GM23248 (cell line): ENCODE measurements at places on chromosomes 13 and 19. TPM values are rescaled to one million over a fixed set of nuclear protein-coding genes. Genes with fewer than 3 reads are reported as not detected.

DNA sequence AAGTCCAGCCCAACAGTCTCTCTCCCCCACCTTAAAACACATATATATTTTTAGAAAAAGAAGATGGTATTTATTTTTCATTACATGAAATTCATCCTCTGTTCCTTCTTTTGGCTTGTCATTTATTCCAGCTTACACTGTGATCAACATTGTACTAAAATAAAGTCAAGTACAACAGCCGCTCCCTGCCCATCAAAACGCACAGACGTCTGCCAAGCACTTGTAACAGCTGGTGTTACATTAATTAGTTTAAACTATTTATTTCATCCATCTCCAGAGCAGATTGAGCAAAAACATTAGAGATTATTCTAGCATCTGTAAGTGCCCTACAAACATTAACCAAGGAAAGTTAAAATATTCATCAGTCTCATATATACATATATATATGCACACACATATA, 350.5 kb downstream of the DACH1 start:
- DNase-seq, result no peak
- no peaks in the 10 kb centered on the region for H3K4me1 ChIP-seq
- H3K4me3 ChIP-seq, result no peak overlapping the region
- H3K27me3 ChIP-seq, result no peaks in the 10 kb centered on the region
- no peaks in the 10 kb centered on the region for H3K36me3 ChIP-seq
- H3K27ac ChIP-seq, result no peak overlapping the region

GRCh38 chr13:44769686-44770085, 193.6 kb upstream of the TSC22D1 start:
- peak overlapping the region; percentile 3; the same call in 1 of the 2 replicates for H3K27ac ChIP-seq
- H3K4me1 ChIP-seq, result peaks cover 11% of the 10 kb centered on the region
- H3K36me3 ChIP-seq, result no peaks in the 10 kb centered on the region
- H3K27me3 ChIP-seq, result no peaks in the 10 kb centered on the region
- H3K4me3 ChIP-seq, result no peak overlapping the region
- no peak for DNase-seq

GRCh38 chr13:39547108-39547507, 55.9 kb downstream of the LHFPL6 start:
- H3K36me3 ChIP-seq, result no peaks in the 10 kb centered on the region
- no peak overlapping the region for H3K4me3 ChIP-seq
- DNase-seq, result no peak

DNA sequence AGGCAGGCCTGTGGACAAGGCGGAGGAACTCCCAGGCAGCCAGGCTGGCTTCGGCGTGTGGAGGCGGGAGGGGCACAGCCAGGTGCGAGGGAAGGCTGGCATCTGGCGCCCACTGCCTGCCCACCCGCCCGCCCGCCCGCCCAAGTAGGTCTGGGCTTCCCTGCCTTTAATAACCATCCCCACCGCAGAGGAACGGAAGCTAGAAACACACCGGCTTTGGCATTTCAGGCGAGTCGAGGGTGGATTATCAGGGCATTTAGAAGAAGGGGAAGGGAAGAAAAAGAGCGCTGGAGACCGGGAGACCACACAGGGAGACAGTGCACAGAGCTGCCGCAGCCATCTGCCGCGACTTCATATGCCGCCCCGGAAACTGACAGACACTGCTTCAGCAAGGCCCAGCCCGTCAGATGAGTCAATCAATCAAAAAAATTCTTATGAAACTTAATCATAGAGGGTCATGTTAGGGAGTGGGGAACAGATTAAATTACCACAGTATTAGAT, 199.7 kb downstream of the TSHZ3 start:
- no peak overlapping the region for H3K27ac ChIP-seq
- peak; percentile 59 for DNase-seq
- peaks cover 21% of the 10 kb centered on the region for H3K4me1 ChIP-seq
- no peak overlapping the region for H3K4me3 ChIP-seq
- H3K36me3 ChIP-seq, result no peaks in the 10 kb centered on the region

GRCh38 chr19:571566-571974, 826 bp upstream of the BSG start:
- no peaks in the 10 kb centered on the region for H3K27me3 ChIP-seq
- H3K27ac ChIP-seq, result peak overlapping the region; percentile 75
- DNase-seq, result peak; percentile 61
- no peaks in the 10 kb centered on the region for H3K36me3 ChIP-seq

- H3K4me3 ChIP-seq, result no peak overlapping the region
- H3K36me3 ChIP-seq, result no peaks in the 10 kb centered on the region
- no peak for DNase-seq
- H3K4me1 ChIP-seq, result no peaks in the 10 kb centered on the region
- H3K27me3 ChIP-seq, result no peaks in the 10 kb centered on the region
- no peak overlapping the region for H3K27ac ChIP-seq
Observed at GRCh38 chr13:67515895-67516294, 285.8 kb upstream of the PCDH9 start.

DNA sequence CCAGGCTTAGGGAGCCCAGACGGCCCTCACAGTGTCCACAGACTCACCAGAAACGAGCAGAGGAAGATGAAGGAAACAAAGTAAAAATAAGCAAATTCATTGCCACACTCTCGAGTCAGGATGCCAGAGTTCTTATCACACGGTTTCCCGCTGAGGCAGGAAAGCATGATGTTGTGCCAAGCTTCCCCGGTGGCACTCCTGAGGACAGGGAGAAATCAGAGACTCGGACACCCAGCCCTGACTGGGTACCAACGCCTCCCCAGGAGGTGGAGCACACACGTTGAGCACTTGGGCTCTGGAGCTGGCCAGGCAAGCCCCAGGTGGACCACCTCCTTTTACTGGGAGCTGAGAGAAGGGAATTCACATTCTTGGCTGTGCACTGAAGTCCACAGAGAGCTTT, 81.5 kb downstream of the IER2 start:
- no peaks in the 10 kb centered on the region for H3K27me3 ChIP-seq
- no peak overlapping the region for H3K27ac ChIP-seq
- DNase-seq, result no peak
- H3K4me1 ChIP-seq, result no peaks in the 10 kb centered on the region
- no peak overlapping the region for H3K4me3 ChIP-seq
- H3K36me3 ChIP-seq, result no peaks in the 10 kb centered on the region

DNA sequence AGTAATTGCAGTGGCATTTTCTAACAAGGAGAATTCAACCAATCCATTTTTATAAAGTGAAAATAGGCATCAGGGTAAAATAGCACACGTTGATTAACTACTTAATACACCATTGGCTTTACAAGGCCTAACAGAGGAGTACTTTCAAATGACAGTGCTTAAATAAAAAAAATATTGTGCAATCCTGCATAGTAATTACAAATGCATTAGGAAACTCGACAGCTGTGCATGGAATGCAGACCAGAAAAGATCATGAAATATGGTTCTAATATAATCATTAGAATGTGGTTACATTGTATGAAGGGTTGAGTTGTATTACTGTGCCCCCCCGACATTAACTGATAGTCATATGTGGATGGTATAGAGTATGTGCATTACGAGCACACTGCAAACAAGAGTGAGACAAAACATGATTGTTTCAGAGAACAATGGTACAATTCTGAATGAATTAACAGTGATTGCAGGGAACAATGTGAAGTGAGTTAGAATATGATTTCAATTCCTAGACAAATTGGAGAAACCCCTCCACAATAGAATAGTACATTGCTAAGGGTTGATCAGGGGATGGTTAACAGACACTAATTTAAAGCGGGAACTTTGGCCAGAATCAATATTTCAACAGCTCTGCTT, 270.6 kb downstream of the GPC5 start:
- no peaks in the 10 kb centered on the region for H3K4me1 ChIP-seq
- H3K27me3 ChIP-seq, result no peaks in the 10 kb centered on the region
- DNase-seq, result no peak
- H3K27ac ChIP-seq, result no peak overlapping the region
- H3K36me3 ChIP-seq, result no peaks in the 10 kb centered on the region

GRCh38 chr13:75102001-75102716, 379.8 kb downstream of the TBC1D4 start:
- H3K27me3 ChIP-seq, result peaks cover 8% of the 10 kb centered on the region
- no peak overlapping the region for H3K27ac ChIP-seq
- peak; percentile 22 for DNase-seq
- no peaks in the 10 kb centered on the region for H3K36me3 ChIP-seq
- no peak overlapping the region for H3K4me3 ChIP-seq

DNA sequence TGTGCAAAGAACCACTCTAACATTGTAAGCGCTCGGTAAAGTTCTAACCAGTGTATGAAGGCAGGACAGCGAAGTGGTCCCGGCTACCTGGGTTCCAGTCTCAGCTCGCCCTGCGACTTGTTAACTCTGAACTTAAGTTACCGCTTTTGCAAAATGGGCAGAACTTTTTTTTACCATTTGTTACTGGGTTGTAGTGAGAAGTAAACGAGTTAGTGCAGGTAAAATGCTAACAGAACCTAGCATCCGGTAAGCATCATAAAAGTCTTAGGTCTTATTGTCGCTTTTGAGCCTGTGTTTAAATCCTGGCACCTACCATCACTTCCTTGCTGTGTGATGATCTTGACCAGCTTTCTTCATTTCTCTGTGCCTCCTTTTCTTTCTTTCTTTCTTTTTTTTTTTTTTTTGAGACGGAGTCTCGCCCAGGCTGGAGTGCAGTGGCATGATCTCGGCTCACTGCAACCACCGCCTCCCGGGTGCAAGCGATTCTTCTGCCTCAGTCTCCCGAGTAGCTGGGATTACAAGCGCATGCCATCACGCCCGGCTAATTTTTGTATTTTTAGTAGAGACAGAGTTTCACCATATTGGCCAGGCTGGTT, 734 bp upstream of the TRMT1 start:
- H3K4me3 ChIP-seq, result peak overlapping the region; percentile 99
- H3K4me1 ChIP-seq, result peaks cover 44% of the 10 kb centered on the region
- H3K27me3 ChIP-seq, result no peaks in the 10 kb centered on the region
- H3K36me3 ChIP-seq, result peaks cover 11% of the 10 kb centered on the region; the same call in 1 of the 2 replicates

DNA sequence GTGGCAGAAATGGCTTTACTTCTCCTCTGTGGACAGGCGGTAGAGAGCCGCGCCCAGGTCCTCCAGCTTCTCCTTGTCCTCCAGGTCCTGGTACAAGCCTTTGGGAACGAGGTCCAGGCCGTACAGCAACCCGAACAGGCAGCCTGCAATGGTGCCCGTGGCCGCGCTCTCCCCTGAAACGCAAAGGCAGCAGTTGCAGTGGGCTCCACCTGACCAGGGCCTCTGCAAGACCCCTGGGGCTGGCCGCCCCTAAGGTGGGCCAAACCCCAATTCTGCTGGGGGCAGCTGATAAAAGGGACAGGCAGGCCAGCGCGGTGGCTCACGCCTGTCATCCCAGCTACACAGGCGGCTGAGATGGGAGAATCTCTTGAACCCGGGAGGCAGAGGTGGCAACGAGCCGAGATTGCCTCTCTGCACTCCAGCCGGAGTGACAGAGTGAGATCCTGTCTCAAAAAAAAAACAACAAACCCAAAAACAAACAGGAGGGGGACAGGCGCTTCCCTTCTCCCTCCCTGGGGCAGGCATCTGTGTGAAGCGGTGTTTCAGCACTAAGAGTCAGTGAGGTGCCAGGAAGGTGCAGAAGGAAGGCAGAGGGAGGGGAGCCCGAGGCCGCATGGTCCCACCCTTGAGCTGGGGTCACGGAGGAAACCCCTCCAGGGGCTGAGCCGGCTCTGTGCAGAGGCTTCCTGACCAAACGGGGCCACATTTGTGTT, 30.3 kb downstream of the ADPRHL1 start:
- no peaks in the 10 kb centered on the region for H3K27me3 ChIP-seq
- no peak overlapping the region for H3K4me3 ChIP-seq
- H3K4me1 ChIP-seq, result peaks cover 6% of the 10 kb centered on the region; the same call in 1 of the 2 replicates
- H3K36me3 ChIP-seq, result no peaks in the 10 kb centered on the region
- no peak for DNase-seq

GRCh38 chr19:2567580-2567979, 91.7 kb downstream of the GADD45B start:
- H3K27ac ChIP-seq, result no peak overlapping the region
- no peaks in the 10 kb centered on the region for H3K36me3 ChIP-seq
- no peak overlapping the region for H3K4me3 ChIP-seq
- no peaks in the 10 kb centered on the region for H3K27me3 ChIP-seq
- DNase-seq, result peak; percentile 45
- no peaks in the 10 kb centered on the region for H3K4me1 ChIP-seq

GRCh38 chr19:49201042-49201441, 43.5 kb downstream of the TRPM4 start:
- DNase-seq, result no peak
- H3K4me3 ChIP-seq, result no peak overlapping the region
- peaks cover 31% of the 10 kb centered on the region for H3K36me3 ChIP-seq
- no peak overlapping the region for H3K27ac ChIP-seq
- peaks cover 13% of the 10 kb centered on the region for H3K4me1 ChIP-seq

DNA sequence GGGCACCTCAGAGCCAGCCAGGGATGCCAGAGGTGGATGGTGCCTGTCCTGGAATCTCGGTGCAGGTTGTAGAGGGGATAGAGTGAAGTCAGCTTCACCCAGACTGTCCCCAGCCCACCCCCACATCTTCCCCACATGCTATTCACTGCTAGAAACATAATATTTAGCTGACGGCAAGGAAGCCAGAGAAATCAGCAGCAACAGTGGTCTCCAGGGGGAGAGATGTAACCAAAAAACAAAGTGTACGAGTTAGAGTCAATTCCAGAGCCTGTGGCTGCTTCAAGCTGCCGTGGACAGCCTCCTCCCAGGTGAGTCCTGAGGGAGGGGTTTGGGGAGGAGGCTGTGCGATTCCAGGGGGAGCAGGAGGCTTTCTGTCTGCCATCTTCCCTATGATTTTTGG, 97.6 kb downstream of the ZNF536 start:
- H3K4me1 ChIP-seq, result no peaks in the 10 kb centered on the region
- no peaks in the 10 kb centered on the region for H3K36me3 ChIP-seq
- no peak overlapping the region for H3K27ac ChIP-seq
- H3K27me3 ChIP-seq, result no peaks in the 10 kb centered on the region
- H3K4me3 ChIP-seq, result no peak overlapping the region
- DNase-seq, result no peak

GRCh38 chr19:58355215-58355796, 2.0 kb upstream of the A1BG start:
- H3K27me3 ChIP-seq, result no peaks in the 10 kb centered on the region
- no peak for DNase-seq
- H3K27ac ChIP-seq, result no peak overlapping the region
- no peaks in the 10 kb centered on the region for H3K4me1 ChIP-seq

GRCh38 chr19:3818466-3818865, 32.3 kb upstream of the MATK start:
- peak; percentile 83 for DNase-seq
- H3K4me3 ChIP-seq, result peak overlapping the region; percentile 14
- H3K27ac ChIP-seq, result no peak overlapping the region

DNA sequence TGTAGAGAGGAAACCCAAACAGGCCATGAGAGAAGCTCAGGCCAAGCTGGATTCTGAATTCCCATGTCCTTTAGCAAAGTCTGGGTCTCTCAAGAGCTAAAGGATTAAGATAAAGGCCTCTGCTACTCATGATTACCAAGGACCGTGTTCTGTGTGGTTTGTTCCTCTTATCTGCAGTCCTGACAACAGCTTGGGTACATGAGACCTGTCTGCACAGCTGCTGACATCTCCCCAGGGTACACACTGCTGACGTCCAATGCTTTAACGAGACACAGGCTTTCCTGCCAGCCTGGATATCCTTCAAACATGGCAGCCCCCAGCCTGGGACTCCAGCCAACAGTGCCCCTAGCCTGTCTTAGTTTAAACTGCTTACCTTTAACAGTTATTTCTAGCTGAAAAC, 211.0 kb downstream of the SLC7A1 start:
- H3K27ac ChIP-seq, result no peak overlapping the region
- no peak overlapping the region for H3K4me3 ChIP-seq
- H3K27me3 ChIP-seq, result peaks cover 17% of the 10 kb centered on the region; the same call in 1 of the 2 replicates
- no peak for DNase-seq

The LILRB2 gene
- not detected in 2 replicates for total RNA-seq

The RABAC1 gene
- total RNA-seq, result 294 and 405 TPM in 2 replicates

The CYP4F2 gene
- total RNA-seq, result not detected in 2 replicates

The TMEM238 gene
- total RNA-seq, result 0.97 and 1.8 TPM in 2 replicates

The LILRB1 gene
- total RNA-seq, result not detected in 2 replicates

The IZUMO2 gene
- total RNA-seq, result not detected in 2 replicates

The NLRP5 gene
- not detected in 2 replicates for total RNA-seq

The CNFN gene
- not detected in 2 replicates for total RNA-seq

The LRFN3 gene
- 5.3 and 9.4 TPM in 2 replicates for total RNA-seq

The SCGB2B2 gene
- not detected in 2 replicates for total RNA-seq
